ENCODE measurements at places on chromosomes 2 and 18.

DNA sequence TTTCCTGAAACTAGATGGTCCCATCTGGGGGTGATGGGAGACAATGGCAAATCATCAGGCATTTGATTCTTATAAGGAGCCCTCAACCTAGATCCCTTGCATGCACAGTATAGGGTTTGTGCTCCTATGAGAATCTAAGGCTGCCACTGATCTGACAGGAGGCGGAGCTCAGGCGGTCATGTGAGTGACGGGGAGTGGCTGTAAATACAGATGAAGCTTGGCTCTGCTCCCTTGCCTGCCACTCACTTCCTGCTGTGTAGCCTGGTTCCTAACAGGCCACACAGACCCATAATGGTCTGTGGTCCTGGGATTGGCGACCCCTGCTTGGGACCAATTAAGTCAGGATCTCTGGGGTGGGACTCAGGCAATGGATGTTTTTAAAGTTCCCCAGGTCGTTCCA lies 293.4 kb downstream of the ZNF521 start:
- DNase-seq: peak; percentile 3

DNA sequence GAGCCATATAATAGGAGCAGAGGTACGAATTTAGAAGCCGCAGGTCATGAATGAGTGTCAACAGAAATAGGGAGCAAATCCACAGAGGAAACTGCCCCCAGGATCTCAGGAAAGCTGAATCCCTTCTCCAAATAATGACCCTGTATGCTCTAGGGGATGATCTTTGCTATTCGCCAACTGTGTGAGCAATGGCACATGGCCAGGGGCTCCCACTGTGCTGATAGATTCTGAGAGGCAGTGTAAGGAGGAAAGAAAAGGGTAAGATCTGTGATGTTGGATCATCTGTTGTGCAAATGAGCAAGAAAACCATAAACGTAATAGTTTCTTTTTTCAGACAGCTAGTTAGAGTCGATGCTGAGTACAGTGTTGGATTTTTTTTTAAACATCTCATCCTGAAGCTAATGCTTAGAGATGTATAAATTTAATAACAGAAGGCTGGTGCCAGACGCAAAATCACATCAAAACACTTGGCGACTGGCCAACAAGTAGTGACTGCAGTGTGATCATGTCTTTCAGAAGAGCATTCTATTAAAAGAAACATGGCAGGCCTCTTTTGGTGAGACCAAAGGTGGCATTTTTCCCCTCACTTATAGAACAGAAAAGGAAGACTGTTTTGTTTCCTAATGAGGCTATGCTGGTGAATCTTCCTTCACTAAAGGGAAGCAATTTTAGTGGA lies 77.4 kb downstream of the ABCA12 start:
- DNase-seq: no peak

- peak; percentile 79 for DNase-seq
These were observed 122.6 kb downstream of the CABLES1 start for GRCh38 chr18:23257686-23258565.

DNA sequence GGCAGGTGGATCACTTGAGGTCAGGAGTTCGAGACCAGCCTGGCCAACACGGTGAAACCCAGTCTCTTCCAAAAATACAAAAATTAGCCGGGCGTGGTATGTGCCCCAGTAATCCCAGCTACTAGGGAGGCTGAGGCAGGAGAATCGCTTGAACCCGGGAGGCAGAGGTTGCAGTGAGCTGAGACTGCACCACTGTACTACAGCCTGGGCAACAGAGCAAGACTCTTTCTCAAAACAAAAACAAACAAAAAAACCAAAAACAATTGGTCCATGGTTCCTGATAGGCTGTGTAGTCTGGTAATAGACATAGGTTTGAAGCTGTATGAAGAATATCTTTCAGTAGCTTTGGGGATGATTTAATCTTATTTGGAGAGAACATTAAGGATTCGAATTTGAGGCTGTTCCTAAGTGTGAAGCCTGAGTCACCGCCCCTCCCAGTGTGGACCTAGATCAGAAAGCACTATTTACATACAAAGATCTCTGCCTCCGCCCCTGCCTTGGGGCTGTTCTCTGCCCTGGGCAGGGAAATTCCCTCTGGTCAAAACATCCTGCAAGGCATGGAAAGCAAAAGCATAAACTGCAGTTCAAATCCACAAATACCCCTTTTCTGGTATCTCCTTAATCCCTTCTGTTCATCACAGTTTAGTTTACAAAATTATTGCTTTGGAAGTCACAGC lies 52.8 kb upstream of the PMAIP1 start:
- peak; percentile 71 for DNase-seq

DNA sequence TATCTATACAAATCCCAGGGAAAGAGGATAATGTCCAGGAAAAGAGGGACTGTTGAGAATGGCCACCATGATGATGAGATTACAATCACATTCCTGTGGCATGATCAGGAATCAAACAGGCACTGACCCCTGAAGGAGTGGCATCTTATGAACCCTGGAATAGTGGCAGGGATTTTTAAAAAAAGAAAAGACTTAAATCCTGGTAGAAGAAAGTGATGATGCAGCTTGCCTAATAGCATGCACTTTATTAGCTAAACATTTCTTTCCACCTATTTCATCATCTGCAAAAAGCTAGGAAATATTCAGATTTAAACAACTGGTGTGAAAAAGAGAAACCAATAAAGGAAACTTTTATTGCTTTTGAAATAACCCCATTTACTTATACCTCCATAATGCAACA lies 87.2 kb upstream of the FSHR start:
- DNase-seq: no peak

DNA sequence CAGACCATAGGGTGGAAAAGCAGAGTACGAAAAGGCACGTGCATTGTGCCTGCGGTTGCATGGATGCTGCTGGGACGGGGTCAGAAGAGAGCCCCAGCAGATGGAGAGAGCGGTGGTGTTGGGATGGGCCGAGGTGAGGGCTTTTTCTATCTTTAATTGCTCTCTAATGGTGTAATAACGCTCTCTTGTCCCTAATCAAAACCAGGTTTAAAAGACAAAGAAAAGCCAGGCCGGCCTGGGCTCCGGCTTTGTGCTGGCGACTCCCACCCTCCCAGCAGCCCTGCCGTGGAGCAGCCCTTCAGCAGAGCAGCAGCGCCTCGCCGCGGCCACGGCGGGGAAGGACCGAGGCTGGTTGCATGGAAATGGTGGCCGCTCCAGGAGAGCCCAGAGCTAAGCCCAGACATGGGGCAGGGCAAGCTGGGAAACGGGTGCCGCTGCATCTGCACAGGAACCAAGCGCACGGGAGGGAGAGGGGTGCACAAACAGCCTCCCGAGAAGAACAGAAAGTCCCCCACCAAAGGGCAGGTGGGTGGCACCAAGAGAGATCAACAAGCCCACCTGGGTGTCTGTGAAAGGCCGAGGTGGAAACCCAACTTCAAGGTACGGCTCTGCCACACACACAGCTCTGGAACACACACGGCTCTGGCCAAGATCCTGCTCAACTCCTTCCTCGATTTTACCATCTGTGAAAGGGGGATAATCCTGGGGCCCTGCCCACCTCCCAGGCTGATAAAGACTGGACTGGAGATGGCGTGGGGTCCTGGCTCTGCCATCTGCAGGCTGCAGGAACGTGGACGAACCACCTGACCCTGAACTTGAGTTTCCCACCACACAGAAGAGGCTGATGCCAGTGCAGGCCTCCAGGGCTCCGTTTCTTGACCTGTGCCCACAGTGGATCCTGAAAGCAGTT lies 15.0 kb downstream of the HS1BP3 start:
- peak; percentile 59 for DNase-seq

DNA sequence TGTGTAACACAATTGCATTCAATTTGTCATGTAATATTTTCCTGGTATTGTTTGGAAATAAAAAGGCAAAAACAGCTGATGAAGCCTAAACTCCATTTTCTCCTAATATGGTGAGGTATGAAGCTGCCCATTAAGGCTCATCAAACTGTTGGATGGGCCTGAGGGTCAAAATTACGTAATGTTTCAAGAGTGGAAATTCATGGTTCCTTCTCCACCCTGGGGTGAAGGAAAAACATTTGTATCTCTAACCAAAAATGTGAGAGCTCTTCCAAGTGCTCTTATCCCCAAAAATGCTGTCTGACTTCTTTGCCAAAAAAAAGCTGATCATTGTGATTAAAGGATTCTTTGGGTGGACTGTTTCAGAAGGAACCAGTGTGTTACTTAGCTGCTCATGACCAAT lies 91.8 kb downstream of the ARHGAP28 start:
- no peak for DNase-seq

- DNase-seq: no peak
These were observed 290.7 kb upstream of the CYP26B1 start for GRCh38 chr2:72438364-72438763.

DNA sequence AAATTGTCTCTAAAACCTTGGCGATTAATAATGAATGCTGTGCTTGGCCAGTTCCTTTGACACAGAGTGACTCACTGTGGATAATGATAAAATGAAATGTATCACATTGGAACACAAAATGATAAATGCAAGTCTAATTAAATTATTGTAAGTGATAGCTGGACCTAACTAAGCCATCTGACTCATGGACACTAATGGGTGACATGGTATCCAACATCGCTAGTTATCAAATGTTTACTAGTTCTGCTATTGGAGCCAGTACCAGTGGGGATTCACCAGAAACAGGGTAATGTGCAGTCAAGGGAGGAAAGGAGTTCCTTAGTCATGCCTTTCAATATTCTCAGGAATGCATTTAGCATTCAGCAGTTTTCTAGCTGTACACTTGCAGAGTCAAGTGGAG lies 736.3 kb upstream of the ACVR2A start:
- no peak for DNase-seq
